Amniotic stem cell (primary cell): ENCODE measurements at places on chromosomes 11 and 22.

DNA sequence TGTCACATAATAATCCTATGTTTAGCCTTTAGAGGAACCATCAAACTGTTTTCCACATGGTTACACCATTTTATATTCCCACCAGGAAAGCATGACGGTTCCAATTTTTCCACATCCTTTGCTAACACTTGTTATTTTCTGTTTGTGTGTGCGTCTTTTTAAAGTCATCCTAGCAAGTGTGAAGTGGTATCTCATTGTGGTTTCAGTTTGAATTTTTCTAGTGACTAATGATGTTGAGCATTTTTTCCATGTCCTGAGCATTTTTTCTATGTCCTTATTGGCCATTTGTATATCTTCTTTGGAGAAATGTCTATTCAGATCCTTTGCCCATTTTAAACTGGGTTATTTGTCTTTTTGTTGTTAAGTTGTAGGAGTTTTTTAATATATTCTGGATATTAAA, 53.7 kb upstream of the DEPDC7 start:
- DNase-seq, result no peak

DNA sequence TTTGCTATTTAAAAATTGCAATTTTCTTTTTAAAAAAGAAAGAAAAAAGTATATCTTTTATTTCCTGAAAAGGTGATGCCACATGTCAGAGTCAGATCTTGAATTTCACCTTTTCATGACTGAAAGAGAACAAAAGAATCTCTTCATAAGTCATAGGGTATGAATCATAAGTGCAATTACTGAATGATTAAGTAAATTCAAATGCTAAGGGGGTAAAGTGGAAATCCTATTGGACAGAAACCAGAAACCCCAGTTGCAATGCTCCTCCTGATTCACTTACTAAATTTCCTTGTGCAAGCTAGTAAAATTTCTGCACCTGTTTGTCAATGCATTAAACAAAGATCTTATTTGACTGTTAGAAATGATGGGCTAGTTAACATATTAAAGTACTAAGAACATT, 8.2 kb upstream of the PRRG4 start:
- no peak for DNase-seq

- DNase-seq, result no peak
Measured at GRCh38 chr22:27372969-27373670, 428.4 kb downstream of the MN1 start.

GRCh38 chr11:46906609-46907041, 11.7 kb downstream of the LRP4 start:
- DNase-seq, result no peak

GRCh38 chr11:512761-513595, 5.9 kb upstream of the RNH1 start:
- no peak for DNase-seq

- no peak for DNase-seq
Measured at GRCh38 chr22:42892156-42892555, 35.1 kb upstream of the ARFGAP3 start.

DNA sequence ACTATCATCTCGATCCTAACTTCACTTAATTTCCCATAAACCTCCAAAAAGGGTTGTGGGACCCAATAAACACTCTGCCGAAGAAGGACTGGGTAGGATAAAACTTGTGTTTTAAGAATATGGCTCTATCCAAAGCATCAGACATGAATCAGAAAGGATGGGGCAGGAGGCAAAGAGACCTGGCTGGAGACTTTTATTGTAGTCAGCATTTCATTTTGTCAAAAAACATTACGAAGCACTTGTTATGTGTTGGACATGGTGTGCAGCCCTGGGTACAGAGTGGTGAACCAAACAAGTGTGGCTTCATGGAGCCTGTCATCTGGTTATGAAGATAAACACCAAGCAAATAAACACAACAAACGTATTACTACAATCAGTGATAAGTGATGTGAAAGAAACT, 17.3 kb downstream of the IL10RA start:
- DNase-seq, result no peak

GRCh38 chr22:40808018-40808841, 10.9 kb downstream of the SLC25A17 start:
- no peak for DNase-seq

GRCh38 chr11:59676205-59676604, 7.4 kb upstream of the PATL1 start:
- DNase-seq, result no peak

GRCh38 chr11:27388001-27388400, 25.0 kb upstream of the CCDC34 start:
- no peak for DNase-seq

- DNase-seq, result no peak
Measured at GRCh38 chr11:98099371-98099770, 921.4 kb upstream of the CNTN5 start.

- no peak for DNase-seq
Measured at GRCh38 chr11:96326959-96327358, 16.0 kb downstream of the MAML2 start.

- no peak for DNase-seq
Measured at GRCh38 chr11:14203321-14203720, 155.7 kb downstream of the RRAS2 start.

DNA sequence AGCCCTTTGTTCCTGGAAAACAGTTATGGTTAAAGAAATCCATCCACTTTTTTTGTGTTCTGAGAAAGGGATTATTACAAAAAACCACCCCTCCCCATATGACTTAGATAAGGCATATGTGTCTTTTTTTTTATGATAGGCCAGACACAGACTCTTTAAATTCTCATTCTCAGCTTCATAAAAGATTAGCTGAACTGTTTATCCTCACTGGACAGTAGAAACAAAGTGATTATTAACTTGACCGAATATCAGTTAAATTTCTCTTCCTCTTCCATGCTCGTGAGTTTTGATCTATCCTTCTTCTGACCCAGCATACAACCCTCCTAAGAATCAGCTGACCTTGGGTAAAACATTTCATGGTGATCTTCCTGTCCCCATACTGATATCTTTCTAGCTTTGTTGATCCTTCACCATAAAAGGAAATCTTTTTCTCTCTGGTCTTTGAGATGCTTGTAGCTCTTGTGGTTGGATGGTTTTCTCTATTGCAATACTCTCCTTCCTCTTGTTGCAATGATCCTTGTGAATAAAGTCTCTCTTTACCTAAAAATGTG, 26.2 kb downstream of the OR2AG2 start:
- no peak for DNase-seq

DNA sequence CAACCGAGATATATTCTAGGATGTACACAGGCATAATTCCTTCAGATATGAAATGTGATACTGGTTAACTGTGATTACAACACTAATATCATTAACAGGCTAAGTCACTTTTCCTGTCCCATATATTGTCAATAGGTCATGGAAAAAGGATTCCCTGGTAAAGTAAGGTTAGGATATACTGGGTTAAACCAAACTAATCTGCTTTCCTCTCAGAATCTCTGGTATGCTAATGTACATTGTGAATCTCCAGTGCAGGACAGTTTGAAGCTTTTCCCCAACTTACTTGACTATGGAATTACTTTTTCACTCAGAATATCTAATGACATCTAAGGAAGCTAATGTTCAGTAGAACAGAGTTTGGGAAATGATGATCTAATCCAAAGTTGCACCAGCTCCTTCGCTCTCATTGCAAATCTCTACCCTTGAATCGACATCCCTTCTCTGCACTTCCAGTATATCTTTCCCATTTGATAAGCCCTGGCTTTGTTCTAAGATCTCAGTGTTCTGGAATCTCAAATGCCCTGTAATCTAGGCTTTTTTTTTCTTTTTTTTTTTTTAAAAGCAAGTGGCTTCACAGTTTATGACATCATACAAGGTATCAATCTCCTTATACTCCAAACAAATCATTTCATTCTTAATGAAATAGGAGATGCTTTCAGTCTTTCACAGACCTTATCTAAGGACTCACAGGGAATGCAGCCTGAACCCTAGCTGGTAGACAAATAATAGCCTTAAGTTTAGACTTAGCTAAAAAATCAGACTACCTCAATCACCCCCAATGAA, 43.8 kb downstream of the COPB1 start:
- no peak for DNase-seq

DNA sequence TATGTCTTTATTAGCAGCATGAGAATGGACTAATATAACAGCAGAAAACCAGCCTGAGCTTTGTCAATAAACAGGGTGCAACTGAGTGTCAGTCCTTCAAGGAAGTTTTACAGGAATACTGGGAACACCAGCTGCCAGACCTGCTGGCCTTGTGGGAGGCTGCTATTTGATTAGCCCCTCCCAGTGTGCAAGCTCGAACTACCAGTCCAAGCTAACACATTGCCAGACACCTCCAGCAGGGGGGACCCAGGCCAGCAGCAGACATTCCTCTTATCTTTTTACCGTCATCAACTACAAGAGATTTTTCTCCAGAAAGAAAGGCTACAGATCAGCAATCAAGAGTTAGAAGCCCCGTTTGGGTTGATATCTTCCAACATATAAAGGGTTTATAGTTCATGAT, 942.8 kb upstream of the TENM4 start:
- DNase-seq, result no peak
